ENCODE measurements at places on chromosomes 1 and 21.

GRCh38 chr1:50373532-50373931, 49.7 kb downstream of the DMRTA2 start:
- DNase-seq, result no peak

DNA sequence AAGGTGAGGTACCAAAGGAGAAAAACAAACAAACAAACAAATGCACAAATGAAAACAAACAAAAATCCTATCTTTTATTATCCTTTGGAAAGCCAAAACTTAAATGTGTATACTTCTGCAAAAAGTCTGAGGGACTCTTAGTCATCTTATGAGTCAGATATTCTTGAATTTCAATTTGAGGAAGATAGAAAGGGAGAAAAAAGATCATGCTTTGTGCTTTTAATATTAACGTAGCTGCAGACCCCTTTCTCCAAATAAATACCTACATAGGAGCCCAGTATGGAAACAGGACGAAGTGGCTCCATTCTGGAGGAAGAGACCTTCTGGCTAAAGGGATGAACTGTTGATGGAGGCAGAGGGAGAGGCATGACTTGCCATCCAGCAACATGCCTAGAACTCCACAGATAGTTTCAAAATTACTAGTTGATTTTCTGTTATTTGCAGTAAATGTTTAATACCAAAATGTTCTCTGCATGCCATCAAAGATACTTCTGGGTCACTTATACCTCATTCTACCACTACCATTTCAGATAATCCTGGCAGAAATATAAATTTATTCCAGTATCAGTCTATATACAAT, 25.4 kb downstream of the NUP210L start:
- DNase-seq, result peak; percentile 22

- DNase-seq, result no peak
Measured at GRCh38 chr1:248818505-248819374, 7.0 kb downstream of the SH3BP5L start.

GRCh38 chr1:229537894-229538293, 20.6 kb downstream of the ABCB10 start:
- peak; percentile 12 for DNase-seq

DNA sequence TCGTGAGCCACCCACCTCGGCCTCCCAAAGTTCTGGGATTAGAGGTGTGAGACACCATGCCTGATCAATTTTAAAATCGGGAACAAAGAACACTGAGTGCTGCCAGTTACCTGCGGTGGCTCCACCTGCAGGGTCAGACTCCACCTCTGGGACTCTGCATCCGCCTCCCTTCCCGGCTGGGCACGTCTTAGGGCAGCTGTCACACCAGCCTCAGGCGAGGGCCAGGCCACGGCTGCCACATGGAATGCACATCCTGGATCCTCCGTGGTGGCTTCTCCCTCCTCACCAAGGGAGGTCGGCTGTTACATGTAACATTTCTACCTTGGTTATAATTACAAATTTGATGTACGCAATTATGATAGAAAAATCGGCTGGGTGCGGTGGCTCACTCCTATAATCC, 5.9 kb upstream of the MXRA8 start:
- no peak for DNase-seq

DNA sequence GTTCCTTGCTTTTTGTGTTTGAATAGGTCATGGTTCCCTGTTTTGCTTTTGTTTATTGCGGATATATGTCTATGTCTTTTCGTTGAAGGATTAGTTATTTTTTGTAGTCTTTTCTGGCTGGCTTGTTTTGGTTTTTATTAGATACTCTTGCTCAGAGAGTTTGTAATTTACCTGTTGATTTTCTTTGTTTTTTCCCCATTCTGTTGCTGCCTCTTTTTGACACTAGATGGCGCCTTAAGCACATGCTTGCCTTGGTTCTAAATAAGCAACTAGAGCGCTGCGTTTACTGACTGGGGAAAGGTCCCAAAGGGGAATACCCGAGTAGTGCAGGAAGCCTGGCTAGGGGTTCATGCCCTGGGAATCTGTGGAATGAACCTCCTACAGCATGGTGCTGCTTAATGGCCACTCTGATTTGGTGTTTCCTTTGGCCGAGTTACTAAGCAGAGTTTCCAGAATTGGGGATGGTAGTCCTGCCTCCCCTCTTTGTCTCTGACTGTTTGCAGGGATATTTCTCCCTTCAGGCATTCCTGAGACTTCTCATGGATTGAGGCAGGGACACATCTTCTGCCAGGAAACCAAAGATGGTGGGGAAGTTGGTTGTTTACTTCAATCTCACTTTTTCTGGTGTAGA, 143.2 kb downstream of the PTPRU start:
- DNase-seq, result peak; percentile 33

GRCh38 chr1:8461351-8462110, 143.6 kb downstream of the SLC45A1 start:
- DNase-seq, result no peak

GRCh38 chr1:239008568-239008967, 377.8 kb upstream of the CHRM3 start:
- DNase-seq, result no peak

GRCh38 chr1:228099331-228099732, 3.8 kb downstream of the C1orf35 start:
- no peak for DNase-seq

DNA sequence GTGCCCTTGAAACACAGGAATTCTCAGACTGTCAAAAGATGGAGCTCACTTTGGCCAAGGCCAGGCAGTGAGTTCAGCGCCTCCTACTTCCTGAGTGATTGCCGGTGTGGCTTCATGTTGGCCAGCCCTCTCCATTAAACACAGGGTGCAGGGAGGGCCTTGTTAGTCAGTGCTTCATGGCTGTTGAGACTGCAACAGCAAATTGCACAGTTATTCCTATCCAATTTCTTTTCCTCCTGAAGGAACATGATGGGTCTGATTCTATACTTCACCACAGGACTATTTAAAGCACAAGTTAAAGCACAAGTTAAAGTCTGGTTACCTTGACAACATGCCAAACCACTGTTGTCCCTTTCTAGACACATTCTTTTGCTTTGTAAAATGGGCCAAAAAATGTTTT, 156.6 kb downstream of the SIPA1L2 start:
- peak; percentile 39 for DNase-seq

DNA sequence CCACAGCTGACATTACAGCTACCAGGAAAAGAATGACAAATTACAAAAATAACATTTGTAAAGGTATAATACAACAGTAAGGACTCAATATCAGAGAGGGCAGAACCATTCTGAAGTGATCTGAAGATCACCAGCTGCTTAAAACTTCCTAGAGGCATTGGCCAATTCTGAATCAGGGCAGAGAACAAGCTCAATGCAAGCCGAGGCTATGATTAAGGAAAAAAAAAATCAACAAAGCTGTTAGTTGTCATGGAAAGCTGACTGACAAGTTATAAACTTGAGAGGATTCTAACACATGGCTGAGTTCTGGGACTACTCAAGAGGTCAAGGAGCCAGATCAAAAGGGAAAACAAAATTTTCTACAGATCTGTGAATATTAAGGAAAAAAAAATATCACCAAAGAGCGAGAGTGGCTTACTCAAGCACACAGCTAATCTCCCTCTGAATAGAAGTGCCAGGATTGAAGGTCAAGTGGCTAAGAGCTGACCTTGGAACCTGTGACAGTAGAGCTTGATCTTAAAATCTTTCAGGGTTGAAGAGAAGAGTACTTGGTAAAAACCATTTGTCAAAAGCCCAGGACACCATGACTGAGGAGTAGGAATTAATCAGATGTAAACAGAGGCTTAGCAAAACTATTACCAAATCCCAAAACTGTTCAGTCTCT, 383.4 kb downstream of the USP25 start:
- DNase-seq, result peak; percentile 32

DNA sequence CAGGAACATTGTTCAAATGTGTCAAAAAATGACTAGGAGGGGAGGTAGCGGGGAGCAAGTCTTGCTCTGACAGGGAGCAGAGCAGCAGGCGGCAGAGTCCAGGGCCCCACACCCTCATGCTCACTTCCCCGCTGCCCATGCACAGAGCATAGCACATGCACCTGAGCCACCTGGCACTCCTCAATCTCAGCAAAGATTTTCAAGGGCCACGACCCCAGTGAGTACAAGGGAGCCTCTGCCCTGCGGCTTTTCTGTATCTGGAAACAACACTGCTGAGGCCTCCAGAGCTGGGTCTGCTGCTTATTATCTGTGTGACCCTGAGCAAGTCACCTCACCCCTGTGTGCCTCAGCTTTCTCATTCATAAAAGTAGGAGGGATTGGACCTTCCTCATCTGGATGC, 1.1 kb upstream of the GJB3 start:
- DNase-seq, result no peak

DNA sequence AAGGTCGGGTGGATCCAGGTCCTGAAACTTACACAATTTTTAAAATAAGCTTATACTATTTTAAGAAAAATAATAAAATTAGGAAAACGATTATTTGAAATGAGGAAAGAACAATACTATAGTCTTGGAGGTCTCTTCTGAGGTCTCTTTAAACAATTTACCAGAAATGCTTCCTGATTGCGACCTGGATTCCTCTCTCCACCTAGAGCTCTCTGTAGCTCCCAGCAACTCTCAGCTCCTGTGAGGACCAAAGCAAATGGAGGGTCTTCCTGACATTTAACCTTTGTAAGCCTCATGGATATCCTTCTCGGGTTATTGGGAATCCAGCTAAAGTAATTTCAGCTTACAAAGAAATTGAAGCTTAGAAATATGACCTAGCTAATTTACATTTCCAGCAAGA, 886 bp downstream of the BTBD8 start:
- DNase-seq, result no peak

DNA sequence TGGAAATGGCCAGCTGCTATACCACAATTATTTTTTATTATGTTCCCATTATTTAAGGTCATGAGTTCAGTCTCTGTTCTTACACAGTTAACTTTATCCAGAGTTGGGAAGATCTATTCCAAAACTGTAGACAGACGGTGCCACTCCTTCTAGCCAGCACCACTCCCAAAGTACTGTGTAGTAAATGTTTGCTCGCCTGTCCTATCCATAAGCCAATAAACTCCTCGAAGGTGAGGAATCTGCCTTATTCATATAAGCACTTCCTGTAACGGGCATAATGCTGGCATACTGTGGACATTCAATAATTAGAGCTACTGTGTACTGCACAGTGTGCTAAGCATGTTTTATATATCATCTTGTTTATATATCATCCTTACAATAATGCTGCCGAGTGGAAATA, 26.1 kb upstream of the STMN1 start:
- DNase-seq, result no peak

- no peak for DNase-seq
Measured at GRCh38 chr1:47971385-47972160, 25.6 kb downstream of the TRABD2B start.

- no peak for DNase-seq
Measured at GRCh38 chr1:10908266-10908665, 104.2 kb upstream of the TARDBP start.

DNA sequence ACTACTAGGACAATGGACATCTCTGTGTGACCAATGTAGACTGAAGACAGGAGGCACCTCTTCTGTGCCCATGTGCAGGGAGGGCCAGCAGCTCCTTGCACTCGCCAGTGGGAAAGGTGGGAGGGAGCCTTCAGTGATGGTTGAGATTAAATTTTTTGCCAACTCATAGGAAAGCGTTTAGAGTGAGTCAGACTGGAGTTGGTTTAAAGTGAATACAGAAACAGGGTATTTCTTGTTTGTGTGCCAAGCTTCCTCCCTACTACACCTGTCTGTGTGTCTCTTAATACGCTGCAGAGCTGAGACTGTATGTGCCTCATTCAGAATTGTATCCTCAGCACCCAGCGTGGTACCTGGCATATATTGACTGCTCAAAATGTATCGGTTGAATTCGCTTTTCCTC, 13.5 kb upstream of the COL16A1 start:
- no peak for DNase-seq

GRCh38 chr1:228163776-228164519, 1.7 kb upstream of the IBA57 start:
- no peak for DNase-seq

- peak; percentile 89 for DNase-seq
Measured at GRCh38 chr1:42940851-42941639, 17.6 kb downstream of the SLC2A1 start.

DNA sequence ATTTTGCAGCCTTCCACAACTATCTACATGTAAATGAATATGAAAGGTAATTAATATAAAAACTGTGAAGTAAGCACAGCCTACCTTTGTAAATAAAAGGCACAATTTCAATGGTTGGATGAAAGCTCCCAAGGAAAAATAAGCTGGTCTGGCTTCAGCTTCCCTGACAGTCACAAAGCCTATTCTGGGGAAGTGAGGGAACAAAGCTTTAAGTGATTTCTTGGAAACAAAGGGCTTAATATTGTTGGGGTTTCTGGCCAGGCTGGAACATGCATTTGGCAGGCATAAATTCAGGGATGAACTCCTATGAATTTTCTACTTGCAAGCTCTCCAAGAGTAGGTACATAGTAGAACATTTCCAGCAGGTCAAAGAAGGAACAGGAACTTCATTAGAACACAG, 17.3 kb downstream of the BCAS2 start:
- DNase-seq, result no peak

DNA sequence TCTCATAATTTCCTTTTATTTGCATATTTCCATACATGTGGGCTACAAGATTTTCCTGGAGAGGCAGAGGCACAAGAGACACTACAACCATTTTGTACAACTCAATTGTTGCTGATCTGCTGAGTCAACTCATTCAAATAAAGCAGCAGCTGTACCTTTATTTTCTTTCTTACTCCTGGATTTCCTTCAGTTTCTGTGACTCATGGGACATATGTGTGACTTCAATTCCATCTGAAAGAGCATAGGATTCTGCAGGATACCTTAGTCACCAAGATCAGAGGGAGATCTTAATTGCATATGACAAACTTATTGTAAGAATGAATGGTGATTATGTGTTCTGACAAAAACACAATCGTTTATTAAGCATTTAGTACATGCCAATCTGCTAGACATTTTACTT, 2219.4 kb downstream of the NCAM2 start:
- DNase-seq, result no peak

DNA sequence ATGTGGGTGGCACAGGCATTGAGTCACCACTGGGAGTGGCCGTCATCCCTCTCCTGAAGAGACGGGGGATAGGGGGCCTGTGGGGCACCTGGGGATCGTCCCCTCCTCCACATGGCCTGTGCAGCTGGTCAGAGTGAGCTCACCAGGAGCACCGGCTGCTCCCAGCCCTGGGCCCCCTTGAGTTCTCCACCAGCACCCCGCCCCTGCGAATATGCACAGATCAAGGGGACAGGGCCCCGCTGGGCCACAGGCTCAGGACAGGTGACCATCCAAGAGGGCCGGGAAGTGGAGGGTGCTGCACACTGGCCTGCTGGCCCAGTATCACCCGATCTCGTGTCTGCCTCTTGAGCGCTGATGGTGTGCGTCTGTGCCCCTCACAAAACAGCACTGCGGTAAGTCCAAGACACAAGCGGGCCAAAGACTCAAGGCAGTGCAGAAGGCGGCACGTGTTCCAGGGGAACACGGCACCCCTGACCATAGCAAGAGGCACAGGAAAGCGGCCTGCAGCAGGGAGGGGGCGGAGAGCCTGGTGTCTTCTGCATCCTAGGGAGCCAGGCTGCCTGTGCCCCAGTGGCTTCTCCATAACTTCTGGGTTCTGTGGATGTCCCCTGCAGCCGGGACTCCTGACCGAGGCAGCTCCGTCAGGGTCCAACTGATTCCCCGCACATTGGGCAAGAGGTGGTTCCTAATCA, 18.1 kb upstream of the TSPEAR start:
- no peak for DNase-seq

Data from fibroblast of lung (primary cell).